ENCODE measurements at places on chromosomes 13 and 19. TPM values are rescaled to one million over a fixed set of nuclear protein-coding genes. Genes with fewer than 3 reads are reported as not detected.

Gene KLF5
- 1.1 TPM for total RNA-seq

Gene IZUMO1
- under 0.01 TPM for total RNA-seq

Gene CASP14
- not detected for total RNA-seq

Gene CKM
- not detected for total RNA-seq

Gene UFM1
- total RNA-seq = 143 TPM

Gene ZNF534
- total RNA-seq = not detected

Gene CEACAM1
- total RNA-seq = not detected

Gene TLE2
- 0.89 TPM for total RNA-seq

Gene FCER2
- total RNA-seq = not detected

Gene ICAM1
- 26.8 TPM for total RNA-seq

Gene ZNF699
- 19.0 TPM for total RNA-seq

Gene DLL3
- 0.32 TPM for total RNA-seq

Gene FXYD1
- total RNA-seq = not detected

Gene DPY19L3
- 27.9 TPM for total RNA-seq

Gene NUCB1
- 319 TPM for total RNA-seq

Gene STARD13
- 25.1 TPM for total RNA-seq

Gene THSD1
- total RNA-seq = 12.1 TPM

Gene ZNF540
- total RNA-seq = 0.89 TPM

Gene MYO9B
- total RNA-seq = 148 TPM

Gene KLF1
- total RNA-seq = not detected

Gene TIMM50
- total RNA-seq = 64.5 TPM

Gene METTL21C
- not detected for total RNA-seq

Gene C19orf81
- not detected for total RNA-seq

Gene KIR2DL3
- total RNA-seq = not detected

Gene IGSF23
- not detected for total RNA-seq

Gene ADM5
- total RNA-seq = 0.59 TPM

Gene EPS8L1
- total RNA-seq = 1.3 TPM

Gene TEX26
- total RNA-seq = not detected

Gene HIPK4
- total RNA-seq = 0.14 TPM

Gene PSG6
- total RNA-seq = not detected

Gene ADGRE2
- 0.32 TPM for total RNA-seq

Gene MTRF1
- total RNA-seq = 10.8 TPM

Gene CSNK1G2
- total RNA-seq = 57.9 TPM

Gene LMTK3
- 2.1 TPM for total RNA-seq

Gene INSR
- 15.7 TPM for total RNA-seq

Gene KLK3
- not detected for total RNA-seq

Gene BCL3
- 9.6 TPM for total RNA-seq

Gene MAP2K2
- 111 TPM for total RNA-seq

Gene TINCR
- not detected for total RNA-seq

Gene PIAS4
- total RNA-seq = 8.3 TPM

Gene KL
- not detected for total RNA-seq

Gene PLPPR3
- total RNA-seq = 0.78 TPM

Gene SMIM44
- not detected for total RNA-seq

Gene GJB2
- total RNA-seq = 0.28 TPM

Gene ZNF431
- 4.7 TPM for total RNA-seq

Gene FUT3
- total RNA-seq = not detected

Gene ZNF222
- total RNA-seq = 5.0 TPM

Gene CD22
- 0.55 TPM for total RNA-seq

Gene TMEM272
- not detected for total RNA-seq

Gene TMEM86B
- 0.59 TPM for total RNA-seq

Gene ZNF284
- total RNA-seq = 3.0 TPM

Gene SLC46A3
- 17.8 TPM for total RNA-seq

Gene DHX34
- total RNA-seq = 8.9 TPM
